GM03348 (cell line): ENCODE measurements at places on chromosomes 7 and 10.

- DNase-seq = no peak
Observed at GRCh38 chr7:35988818-35989217, 164.2 kb upstream of the EEPD1 start.

DNA sequence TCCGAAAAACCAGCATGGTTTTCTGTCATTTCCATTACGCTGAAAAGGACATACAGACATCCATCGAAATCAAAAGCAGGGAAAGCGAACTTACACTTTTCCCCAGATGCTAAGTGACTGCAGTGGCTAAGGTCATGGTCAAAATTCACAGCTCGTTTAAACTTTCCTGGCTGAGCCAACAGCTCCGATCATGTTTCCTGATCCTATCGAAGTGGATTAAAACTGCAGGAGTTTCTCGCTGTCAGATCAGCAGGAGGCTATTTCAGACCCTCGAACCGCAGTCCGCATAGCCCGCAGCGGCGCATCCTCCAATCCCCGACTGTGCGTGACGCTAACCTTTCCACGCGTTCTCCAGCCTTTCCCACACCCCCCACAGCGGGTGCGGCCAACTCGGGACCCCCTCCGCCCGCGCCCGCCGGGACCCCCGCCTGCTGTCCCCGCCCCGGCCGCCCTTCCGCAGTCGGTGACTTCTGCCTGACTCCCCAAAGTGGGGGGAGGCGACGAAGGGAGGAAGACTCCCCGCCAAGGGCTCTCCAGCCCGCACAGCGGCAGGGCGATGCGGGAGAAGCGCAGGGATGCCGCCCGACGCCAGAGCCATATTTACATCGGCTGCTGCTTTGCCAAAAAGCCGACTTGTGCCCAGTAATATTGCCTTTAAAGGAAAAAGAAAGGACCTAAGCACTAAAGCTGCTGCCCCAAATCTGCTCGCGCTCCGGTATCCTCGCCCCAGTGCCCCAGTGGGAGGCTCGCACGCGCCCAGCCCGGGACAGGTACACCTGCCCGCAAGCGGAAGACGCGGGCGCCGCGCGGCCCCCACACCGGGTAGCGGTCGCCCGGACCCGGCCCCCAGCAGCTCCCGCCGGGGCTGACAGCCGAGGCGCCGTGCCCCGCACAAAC, 1.2 kb downstream of the PIP4K2A start:
- DNase-seq = peak; percentile 47

DNA sequence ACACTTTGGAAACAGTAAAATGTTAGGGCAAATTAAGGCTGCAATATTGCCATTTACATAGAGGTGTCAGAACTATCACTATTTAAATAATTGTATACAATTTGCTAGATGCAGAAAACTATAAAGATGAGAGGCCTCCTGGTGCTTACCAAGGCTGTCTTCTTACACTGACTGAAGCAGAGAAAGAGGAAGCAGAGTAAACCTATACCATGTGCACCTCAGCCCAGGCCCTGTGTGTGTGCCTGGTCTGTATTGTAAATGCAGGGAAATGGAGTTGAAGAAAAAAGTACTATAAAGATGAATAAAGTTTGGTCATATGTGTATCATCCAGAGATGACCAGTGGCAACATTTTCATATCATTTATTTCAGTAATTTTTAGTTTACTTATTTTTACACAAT, 29.2 kb downstream of the ELMO1 start:
- no peak for DNase-seq

DNA sequence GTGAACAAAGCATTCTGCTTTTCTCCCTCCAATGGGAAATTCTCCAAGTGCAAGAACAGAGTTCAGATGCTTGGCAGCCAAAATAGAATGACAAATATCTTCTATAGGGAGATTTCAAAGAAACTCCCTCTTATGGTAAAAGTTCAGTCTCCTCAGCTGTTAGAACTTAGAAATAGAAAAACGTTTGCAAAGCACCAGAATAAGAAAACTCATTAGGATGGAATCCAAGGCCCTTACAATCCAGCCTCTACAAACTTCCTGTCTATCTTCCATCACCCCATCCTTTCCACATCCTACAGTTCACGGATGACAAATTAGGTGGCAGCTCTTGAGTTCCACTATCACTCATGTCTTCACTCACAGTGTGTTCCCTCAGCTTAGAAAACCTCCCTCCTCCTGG, 25.7 kb downstream of the FAM13C start:
- DNase-seq = peak; percentile 57

DNA sequence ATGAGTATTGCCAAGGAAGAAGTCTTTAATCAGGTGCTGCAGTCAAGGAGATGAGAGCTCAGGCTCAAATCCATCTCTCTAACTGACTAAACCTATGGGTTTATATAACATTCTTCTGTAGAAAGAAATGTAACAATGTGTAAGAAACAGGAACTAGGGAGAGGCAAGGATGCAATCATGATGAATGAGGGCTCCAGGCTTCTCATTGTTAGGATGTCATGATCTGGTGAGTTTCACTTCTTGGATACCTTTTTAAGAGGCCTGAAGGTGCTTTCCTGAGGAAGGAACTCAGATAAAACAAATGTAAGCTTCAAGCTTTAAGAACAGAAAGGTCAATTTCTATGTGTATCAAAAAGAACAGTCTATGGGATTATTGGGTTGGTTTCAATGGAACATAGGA, 30.8 kb upstream of the SCIN start:
- DNase-seq = no peak

- DNase-seq = no peak
Observed at GRCh38 chr10:106515206-106515790, 649.2 kb downstream of the SORCS1 start.
